ENCODE measurements at places on chromosomes 5 and 9.

DNA sequence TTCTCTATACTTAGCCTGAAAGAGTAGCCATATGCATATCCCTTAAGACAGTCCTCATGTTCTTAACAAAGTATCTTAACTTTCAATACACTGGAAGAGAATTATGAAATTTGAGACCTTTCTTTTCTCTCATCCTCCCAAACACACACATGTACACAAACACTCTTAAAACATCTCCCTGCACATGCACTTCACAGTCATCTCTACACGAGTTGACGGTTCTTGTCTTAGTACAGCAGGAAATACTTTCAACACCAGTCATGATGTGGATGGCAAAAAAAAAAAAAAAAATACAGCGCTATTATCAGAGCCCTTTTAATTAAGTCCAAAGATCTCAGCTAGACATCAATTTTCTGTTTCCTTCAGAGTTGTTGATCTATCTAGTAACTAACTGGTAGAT, 43.6 kb upstream of the PCSK1 start:
- no peak for DNase-seq

GRCh38 chr5:2658881-2659470, 92.5 kb downstream of the IRX2 start:
- DNase-seq = no peak

GRCh38 chr9:78472111-78472510, 175.2 kb downstream of the PSAT1 start:
- DNase-seq = no peak

DNA sequence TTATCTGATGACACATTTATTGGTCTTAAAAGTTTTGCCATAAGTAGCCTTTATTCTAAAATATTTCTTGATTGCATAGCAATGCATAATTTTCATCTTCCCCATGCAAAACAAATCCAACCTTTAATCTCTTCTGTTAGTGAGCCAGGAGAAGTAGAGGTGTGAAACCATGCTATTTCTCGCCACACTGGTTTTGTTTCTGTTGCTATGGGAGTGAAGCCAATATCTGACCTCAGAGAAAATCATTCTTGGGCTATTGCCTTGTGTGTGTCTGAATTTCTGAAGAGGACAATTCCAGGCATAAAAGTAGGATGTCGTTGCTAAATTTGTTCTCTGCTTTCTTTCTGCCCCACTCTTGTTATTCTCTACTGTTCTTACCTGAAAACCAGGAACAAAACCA, 183.6 kb downstream of the PTTG1 start:
- no peak for DNase-seq

GRCh38 chr5:43155394-43156096, 34.8 kb downstream of the ZNF131 start:
- DNase-seq = no peak

DNA sequence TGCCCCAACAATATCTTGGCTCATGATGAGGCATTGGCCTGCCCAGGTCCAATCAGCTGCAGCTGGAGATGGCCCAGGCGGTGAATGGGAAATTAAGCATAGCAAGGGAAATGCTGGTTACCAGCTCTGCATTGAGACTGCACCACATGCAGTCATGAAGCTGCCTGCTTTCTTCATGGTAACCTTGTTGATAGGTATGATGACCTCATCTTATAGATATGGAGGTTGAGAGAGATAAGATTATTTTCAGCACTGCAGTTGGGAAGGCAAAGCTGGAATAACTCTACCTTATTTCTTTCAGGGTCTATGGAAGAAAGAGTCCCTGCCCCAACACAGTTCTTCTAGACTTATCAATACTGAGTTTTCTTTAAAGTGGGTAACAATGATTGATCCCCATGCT, 180.1 kb downstream of the ICE1 start:
- no peak for DNase-seq

DNA sequence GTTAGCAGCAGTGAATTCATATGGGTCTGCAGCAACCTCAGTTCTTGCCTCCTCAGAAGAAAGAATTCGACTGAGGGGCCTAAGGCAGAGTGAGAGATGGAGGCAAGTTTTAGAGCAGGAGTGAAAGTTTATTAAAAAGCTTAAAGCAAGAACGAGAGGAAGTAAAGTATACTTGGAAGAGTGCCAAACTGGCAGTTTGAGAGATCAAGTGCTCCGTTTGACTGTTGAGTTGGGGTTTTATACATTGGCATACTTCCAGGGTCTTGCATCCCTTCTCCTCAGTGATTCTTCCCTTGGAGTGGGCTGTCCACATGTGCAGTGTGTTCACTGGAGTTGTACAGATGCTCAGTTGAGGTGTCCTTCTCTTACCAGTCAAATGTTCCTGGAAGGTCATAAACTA, 203.6 kb downstream of the SPATA31D1 start:
- DNase-seq = no peak

DNA sequence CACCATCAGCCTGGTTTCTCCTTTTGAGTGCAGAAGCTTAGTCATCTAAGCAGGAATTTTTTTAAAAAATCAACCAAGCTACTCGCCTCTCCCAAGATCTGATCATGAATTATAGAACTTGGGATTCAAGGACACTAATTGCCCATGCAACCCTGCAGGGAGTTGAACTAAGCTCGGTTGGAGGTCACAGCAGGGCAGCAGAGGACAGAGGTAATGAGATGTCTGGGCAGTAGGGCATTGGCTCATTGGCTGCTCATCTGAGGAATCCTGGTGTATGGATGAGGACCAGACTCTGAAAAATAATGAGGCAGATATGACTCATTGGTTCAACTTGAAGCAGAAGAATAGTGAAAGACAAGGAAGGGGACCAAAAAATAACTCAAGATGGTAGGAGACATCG, 111.8 kb upstream of the TLE1 start:
- DNase-seq = no peak

- no peak for DNase-seq
These were observed 22.7 kb upstream of the UNC5A start for GRCh38 chr5:176787676-176788075.

GRCh38 chr9:70564468-70565335, 150.2 kb upstream of the KLF9 start:
- no peak for DNase-seq

DNA sequence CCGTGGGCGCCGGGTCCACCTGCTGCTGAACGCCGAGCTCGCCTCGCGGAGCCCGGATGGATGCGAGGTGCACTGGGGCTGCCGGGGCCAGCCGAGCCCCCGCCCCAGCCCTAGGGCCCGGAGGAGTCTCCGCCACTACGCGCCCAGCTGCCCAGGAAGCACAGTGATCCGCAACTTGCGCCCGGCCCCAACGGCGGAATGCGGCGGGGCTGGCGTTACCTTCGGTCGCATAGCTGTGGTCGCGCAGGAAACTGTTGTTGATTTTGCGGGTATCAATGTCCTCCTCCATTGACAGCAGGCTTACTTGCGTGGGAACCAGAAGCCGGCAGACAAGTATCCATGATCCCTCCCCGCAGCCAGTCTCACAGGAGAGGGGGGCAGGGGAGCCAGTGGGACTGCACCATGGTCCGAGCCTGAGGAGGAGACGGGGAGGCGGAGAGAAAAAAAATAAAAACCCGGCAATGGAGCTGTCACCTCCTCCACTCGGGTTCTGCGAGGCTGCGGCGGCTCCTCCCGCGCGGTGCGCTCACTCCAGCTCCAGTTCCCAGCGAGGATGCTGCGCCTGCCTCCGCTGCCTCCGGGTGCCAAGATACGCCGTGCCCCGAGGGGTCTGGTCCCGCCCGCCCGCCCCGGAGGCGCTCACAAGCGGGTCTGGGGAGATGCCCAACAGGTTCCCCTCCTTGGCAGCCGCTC, 628 bp downstream of the PPP2R2B start:
- no peak for DNase-seq

GRCh38 chr5:113059232-113060040, 82.8 kb downstream of the DCP2 start:
- no peak for DNase-seq

GRCh38 chr5:96718635-96719077, 56.5 kb downstream of the CAST start:
- no peak for DNase-seq

DNA sequence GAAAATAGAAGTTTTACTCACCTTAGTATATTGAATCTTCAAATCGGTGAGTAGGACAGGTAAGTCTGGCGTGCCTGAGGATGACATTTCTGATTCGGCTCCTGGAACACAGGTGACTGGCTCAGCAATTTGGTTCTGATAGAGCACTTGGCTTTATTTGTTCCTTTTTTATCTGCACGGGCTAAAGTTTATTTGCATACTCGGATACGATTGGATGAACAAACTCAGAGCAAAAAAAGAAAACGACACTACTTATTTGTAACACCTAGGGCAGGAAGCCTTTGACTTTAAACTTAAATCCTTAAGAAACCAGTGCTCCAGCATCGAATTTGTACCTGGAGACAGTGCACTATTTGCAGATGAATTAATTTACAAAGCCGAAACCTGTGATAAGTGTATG, at the start of gene ALDH1A1:
TSS of gene ALDH1A1 (minus strand) at position 140 of the 400 bp plus-strand sequence. CDS start at position 87, 53 bp downstream.
- DNase-seq = no peak

- DNase-seq = no peak
These were observed 15.2 kb downstream of the RNF180 start for GRCh38 chr5:64180661-64181343.

GRCh38 chr9:99057665-99058625, 47.0 kb upstream of the TGFBR1 start:
- DNase-seq = no peak

DNA sequence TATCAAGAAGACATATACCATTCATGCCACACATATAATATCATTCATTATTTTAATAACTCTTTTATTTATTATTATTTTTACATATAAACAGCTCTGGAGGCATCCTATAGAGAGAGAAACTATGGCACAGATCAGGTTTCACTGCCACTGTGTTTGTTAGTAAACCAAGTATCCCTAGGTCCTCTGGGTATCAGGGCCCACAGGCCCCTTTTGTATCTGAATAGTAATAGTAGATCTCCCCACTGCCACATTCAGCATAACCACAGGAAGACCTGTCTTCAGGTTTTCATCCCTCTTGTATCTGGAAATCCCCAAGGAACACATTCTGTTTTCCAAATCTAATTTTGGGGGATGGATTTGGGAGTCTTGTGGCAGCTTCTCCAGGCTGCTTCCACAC, 94.0 kb downstream of the SPATA31D1 start:
- no peak for DNase-seq

GRCh38 chr9:77595426-77596095, 52.6 kb downstream of the GNA14 start:
- no peak for DNase-seq

DNA sequence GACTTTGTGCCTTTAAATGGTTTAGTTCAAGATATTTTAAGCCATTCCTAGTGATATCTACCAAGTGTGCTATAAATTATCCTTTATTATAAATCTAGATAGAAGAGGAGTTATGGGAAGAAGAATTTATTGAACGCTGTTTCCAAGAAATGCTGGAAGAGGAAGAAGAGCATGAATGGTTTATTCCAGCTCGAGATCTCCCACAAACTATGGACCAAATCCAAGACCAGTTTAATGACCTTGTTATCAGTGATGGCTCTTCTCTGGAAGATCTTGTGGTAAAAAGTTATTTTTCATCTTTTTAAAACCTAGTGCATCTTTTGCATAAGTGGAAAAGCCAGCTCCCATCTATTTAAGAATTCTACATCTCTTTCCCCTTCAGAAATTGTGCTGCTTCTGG, 18.6 kb downstream of the SLC23A1 start:
- no peak for DNase-seq

DNA sequence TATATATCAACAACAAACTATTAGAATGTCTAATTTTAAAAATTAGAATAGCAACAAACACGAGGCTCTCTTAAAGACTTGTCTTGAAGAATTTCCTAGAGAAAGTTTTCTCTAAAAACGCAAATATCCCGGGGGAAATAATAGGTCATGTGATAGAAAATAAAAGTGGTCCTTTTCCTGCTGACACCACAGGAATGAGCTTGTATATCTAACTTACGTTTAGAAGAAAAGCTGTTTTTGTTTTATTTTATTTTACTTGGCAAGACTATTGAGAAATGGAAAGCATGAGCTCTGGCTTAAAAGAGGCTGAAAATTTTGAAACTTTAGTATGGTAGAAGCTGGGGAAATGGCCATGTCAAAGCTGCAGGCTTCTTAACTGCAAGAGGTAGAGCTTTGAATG, 465.0 kb downstream of the AGTPBP1 start:
- DNase-seq = no peak

DNA sequence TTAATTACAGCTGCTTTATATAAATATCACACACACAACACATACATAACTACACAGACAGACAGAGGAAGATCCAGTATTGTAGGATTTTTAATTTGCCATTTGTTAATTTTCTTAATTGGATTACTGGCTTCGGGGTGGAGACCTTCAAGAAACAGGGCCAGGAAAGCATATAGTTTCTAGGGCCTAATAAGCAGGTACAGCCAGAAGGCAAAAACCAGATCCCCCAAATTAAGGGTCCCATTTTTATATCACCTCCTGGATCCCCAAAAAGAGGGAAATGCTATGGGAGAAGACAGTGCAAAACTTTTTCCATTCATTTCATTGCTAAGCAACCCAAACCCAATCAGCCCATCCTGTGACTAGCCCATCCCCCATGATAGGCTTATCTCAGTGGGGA, 373.3 kb upstream of the FAM174A start:
- no peak for DNase-seq

- DNase-seq = no peak
These were observed 15.8 kb downstream of the CORO2A start for GRCh38 chr9:98176391-98177259.

- DNase-seq = no peak
These were observed at the start of gene IL7R for GRCh38 chr5:35856765-35857351. TSS of gene IL7R (plus strand) at chr5:35856891. CDS start at chr5:35856978, 87 bp downstream.

GRCh38 chr5:146425023-146425422, 22.1 kb upstream of the TCERG1 start:
- DNase-seq = no peak

- no peak for DNase-seq
These were observed 97.6 kb downstream of the NUDT12 start for GRCh38 chr5:103464835-103465484.

- no peak for DNase-seq
These were observed 8.3 kb downstream of the TMEM250 start for GRCh38 chr9:136110082-136111061.

- no peak for DNase-seq
These were observed 122.7 kb downstream of the FSTL4 start for GRCh38 chr5:133489632-133490031.

DNA sequence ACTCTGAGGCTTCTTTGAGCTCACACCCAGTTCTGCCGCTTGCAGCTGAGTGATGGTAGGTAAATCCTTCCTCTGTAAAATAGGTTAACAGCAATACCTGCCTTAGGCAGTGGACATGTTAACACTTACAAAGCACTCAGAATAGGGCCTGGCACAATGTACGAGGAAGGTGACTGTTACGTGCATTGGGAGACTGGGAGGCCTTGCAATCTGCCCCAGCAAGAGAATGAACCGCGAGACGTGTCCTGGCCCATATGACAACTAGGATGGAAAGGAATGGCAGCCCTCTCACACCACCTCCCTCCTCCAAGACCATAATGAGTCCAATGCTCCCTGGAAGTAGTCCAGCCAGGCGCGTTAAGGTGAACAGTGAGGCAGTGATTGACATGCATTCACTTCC, 23.1 kb upstream of the AKNA start:
- no peak for DNase-seq

- DNase-seq = no peak
These were observed 198.2 kb upstream of the PCSK5 start for GRCh38 chr9:75692309-75692708.

GRCh38 chr5:133496631-133497030, 115.7 kb downstream of the FSTL4 start:
- DNase-seq = no peak

GRCh38 chr5:149990518-149991376, 9.7 kb downstream of the TIGD6 start:
- peak; percentile 25 for DNase-seq

- DNase-seq = no peak
These were observed 9.9 kb upstream of the ANGPTL2 start for GRCh38 chr9:127132375-127132774.

- DNase-seq = no peak
These were observed 27.7 kb downstream of the ARHGEF37 start for GRCh38 chr5:149608936-149609545.

GRCh38 chr5:14667770-14668169, 3.3 kb downstream of the OTULIN start:
- no peak for DNase-seq
